Progenitor cell of endocrine pancreas (in vitro differentiated cells): ENCODE measurements at places on chromosomes 13 and 19. TPM values are rescaled to one million over a fixed set of nuclear protein-coding genes. Genes with fewer than 3 reads are reported as not detected.

GRCh38 chr13:39538816-39539790 lies 63.9 kb downstream of the LHFPL6 start:
- H3K27ac ChIP-seq: no peak overlapping the region
- H3K36me3 ChIP-seq: no peaks in the 10 kb centered on the region
- DNase-seq: no peak
- H3K4me3 ChIP-seq: no peak overlapping the region
- H3K27me3 ChIP-seq: peaks cover 3% of the 10 kb centered on the region

GRCh38 chr19:18879579-18880373 lies 16.2 kb downstream of the CERS1 start:
- peaks cover 29% of the 10 kb centered on the region for H3K36me3 ChIP-seq
- no peaks in the 10 kb centered on the region for H3K27me3 ChIP-seq
- no peak for DNase-seq
- H3K4me3 ChIP-seq: no peak overlapping the region

- DNase-seq: no peak
- no peak within 1 kb of the TSS for H3K4me3 ChIP-seq
- H3K27ac ChIP-seq: no peak within 1 kb of the TSS
- no peaks in the 10 kb centered on the region for H3K27me3 ChIP-seq
Measured at GRCh38 chr19:15508035-15508710, at the start of gene CYP4F22. CYP4F22 (plus strand) TSS chr19:15508525; CDS start chr19:15525337, 16,812 bp downstream.

The ZNF564 gene
- 18.9 and 23.1 TPM in 2 replicates for total RNA-seq

The MZF1 gene
- 70.9 and 71.3 TPM in 2 replicates for total RNA-seq

The TMEM272 gene
- total RNA-seq: 1.3 and 1.5 TPM in 2 replicates
